ENCODE measurements at places on chromosomes 4 and X. TPM values are rescaled to one million over a fixed set of nuclear protein-coding genes. Genes with fewer than 3 reads are reported as not detected.

Gene SSX2B
- not detected for total RNA-seq

Gene ARHGAP24
- total RNA-seq, result 26.3 TPM

Gene RHOXF2B
- total RNA-seq, result not detected

Gene EPHA5
- not detected for total RNA-seq

Gene EXOC1
- 34.1 TPM for total RNA-seq

Gene PROM1
- total RNA-seq, result under 0.01 TPM

Gene SPCS3
- 108 TPM for total RNA-seq

Gene PCDH19
- total RNA-seq, result 0.25 TPM

Gene AWAT1
- not detected for total RNA-seq

Gene SATL1
- total RNA-seq, result not detected

Gene ZAR1
- not detected for total RNA-seq

Gene RPS6KA6
- total RNA-seq, result 0.63 TPM

Gene NALF2
- total RNA-seq, result 0.13 TPM

Gene TLR3
- total RNA-seq, result 0.51 TPM

Gene TMEM154
- 0.63 TPM for total RNA-seq

Gene TMEM255A
- total RNA-seq, result not detected

Gene UGT2B17
- not detected for total RNA-seq

Gene COX7B2
- total RNA-seq, result not detected

Gene PLAC8
- total RNA-seq, result 0.39 TPM

Gene TASL
- not detected for total RNA-seq

Gene QRFPR
- 0.90 TPM for total RNA-seq

Gene FRMD7
- total RNA-seq, result not detected

Gene NSUN7
- total RNA-seq, result not detected

Gene KDM6A
- total RNA-seq, result 18.9 TPM

Gene FGG
- total RNA-seq, result not detected

Gene TSC22D3
- 15.0 TPM for total RNA-seq

Gene FHIP1A
- total RNA-seq, result 0.76 TPM

Gene KIAA1210
- not detected for total RNA-seq

Gene CA5B
- total RNA-seq, result 1.5 TPM

Gene ARHGAP4
- 5.1 TPM for total RNA-seq

Gene VEGFC
- total RNA-seq, result 0.77 TPM

Gene RTL5
- total RNA-seq, result 0.13 TPM

Gene GRXCR1
- not detected for total RNA-seq

Gene ETDB
- total RNA-seq, result not detected

Gene SOWAHD
- total RNA-seq, result not detected

Gene PLCXD1
- total RNA-seq, result 6.4 TPM

Gene NXF3
- total RNA-seq, result not detected

Gene S100G
- total RNA-seq, result not detected

Gene CENPVL2
- total RNA-seq, result not detected

Gene MAGED4
- 33.4 TPM for total RNA-seq

Gene CASP3
- 32.0 TPM for total RNA-seq

Gene HPF1
- 14.9 TPM for total RNA-seq

Gene UGT2A1
- total RNA-seq, result not detected

Gene FGF13
- 25.7 TPM for total RNA-seq

Gene MAGEB10
- not detected for total RNA-seq
